Right atrium auricular region (tissue), 2 donors: ENCODE measurements at places on chromosomes 12 and 14. TPM values are rescaled to one million over a fixed set of nuclear protein-coding genes. Genes with fewer than 3 reads are reported as not detected.

Gene IFNG-AS1
- total RNA-seq: not detected

Gene HCAR2
- total RNA-seq: not detected

Gene FGF23
- not detected for total RNA-seq

Gene OR6C74
- total RNA-seq: not detected

Gene KRT6C
- not detected for total RNA-seq

Gene KRT75
- not detected for total RNA-seq

Gene CCND2
- 151 TPM for total RNA-seq

Gene BICD1
- 6.6 TPM for total RNA-seq

DNA sequence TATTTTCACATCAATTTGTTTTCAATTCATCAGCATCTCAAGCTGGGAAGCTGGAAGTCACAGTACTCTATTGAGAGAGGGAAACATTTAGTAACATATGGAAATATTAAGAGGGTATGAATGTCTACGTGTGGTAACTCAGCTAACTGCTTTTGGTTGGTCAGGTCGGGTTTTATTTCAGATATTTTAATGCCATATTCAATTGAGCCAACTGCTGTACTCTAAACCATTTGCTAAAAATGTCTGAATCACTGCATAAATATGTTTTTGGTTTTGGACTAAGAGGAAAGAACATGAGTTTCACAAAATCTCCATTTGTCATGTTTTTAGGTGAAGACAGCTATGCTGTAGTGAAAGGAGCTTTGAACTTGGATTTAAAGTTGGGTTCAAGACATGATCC is 18.9 kb upstream of the PPFIBP1 start:
- no peak for DNase-seq

GRCh38 chr14:76768671-76769500 is 7.6 kb downstream of the VASH1 start:
- DNase-seq: peak; percentile 56

DNA sequence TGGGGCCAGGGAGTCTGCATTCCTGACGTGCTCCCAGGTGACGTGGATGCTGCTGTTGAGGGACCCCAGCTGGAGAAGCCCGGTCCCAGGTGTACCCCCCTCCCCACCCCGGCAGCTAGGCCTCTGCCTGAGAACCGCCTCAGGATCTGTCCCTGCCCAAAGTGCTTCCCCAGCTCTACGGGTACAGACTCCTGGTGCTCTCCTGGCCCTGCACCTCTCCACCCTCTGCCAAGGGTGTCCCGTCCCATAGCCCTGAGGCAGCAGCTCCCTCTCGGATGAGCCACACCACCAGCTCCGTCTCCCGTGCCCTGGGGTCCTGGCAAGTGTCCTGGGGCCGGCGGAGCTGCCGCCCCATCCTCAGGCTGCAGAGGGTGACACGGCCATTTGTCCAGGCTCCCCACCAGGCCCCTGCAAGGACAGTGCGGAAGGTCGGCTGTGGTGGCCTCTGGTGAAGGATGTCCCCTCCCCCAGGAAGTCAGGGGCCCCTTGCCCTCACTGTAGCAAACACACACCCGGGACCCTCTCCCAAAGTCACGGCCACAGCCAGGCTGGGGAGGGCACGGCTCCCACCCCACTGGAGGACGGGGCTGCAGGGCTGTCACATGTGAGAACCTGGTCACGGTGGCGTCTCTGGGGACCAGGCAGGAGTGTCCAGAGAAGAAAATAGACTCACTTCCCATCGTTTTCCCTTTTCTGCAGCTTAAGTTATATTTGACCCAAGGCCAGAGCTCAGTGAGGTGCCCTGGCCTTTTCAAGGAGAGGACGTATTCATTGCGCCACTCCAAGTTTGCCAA is 74.4 kb upstream of the FBRSL1 start:
- DNase-seq: no peak

- no peak for DNase-seq
Observed at GRCh38 chr12:50573271-50573670, 68.5 kb downstream of the DIP2B start.

DNA sequence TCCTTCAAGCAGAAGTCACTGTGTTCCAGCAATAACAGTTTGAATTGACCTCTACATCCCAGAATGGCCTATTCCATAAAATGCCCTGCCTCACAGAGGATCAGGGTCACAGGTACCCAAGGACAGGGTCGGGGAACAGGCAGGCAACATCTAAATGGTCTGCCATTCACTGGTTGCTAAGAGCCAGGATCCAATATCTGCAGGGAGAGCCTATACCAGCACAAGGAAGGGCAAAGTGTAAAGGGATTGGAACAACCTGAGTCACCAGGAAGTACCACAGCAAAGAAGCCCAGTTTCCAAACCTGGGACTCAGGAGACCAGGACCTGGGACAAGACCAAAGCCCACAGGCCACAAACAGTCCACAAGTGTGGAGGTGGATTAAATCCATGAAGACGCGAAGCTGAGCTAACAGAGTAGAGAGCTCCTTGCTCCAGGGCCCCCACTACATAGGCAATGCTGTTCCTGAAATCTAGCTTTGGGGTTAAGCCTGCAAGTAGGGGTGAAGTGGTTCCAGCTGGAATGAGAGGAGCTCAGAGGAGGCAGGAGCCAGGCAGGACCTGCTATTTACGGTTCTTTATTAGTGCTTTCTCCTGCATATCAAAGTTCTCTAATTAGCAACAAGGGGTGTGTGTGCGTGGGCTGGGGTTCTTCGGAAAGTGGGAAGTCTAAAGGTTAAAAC is 274.3 kb downstream of the BCL11B start:
- no peak for DNase-seq

DNA sequence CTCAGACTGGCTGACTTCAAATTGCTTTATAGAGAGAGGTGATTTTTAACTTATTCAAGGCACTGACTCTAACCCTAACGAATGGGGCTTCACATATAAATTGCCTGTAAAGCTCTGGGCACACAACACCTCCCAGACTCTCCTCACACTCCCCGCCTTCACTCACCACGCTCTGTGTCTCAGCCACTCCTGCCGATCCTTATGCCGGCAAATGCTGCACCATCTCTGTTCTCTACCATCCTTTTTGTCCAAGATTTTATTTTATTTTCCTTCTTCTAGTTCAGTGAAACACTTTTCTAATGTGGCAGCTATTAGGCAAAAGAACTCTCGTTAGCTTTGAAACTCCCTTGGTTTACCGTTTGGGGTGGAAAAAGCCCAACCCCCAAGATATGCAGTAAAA is 446.1 kb upstream of the TMEM132C start:
- no peak for DNase-seq

DNA sequence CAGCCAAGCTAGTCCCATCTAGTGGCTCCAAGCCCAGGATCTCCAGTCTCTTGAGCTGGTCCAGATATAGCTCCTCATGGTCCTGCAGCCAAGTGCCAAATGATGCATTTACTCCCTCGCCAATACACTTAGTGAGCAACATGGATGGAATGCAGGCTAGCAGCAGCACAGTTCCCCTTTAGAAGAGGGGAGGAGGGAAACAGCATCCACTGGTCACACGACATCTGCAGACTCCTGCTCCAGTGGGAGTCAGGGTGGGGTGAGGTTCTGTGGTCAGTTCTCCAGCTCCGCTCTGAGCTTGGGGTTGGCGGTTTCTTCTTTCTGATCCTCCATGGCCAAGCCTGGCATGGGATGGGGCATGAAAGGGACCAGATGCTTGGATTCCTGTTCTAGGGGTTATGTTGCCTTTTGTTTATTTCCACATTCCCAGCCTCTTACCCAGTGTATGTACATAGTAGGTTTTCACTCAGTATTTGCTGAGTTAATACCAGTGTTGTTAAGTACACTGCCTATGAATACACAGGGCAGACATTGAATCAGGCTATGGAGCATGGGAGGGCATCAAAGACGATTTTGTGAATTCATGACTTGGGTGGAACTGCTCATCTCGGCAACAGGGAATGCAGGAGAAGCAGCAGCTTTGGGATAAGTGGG is 57.3 kb downstream of the GALNT16 start:
- DNase-seq: peak; percentile 82

DNA sequence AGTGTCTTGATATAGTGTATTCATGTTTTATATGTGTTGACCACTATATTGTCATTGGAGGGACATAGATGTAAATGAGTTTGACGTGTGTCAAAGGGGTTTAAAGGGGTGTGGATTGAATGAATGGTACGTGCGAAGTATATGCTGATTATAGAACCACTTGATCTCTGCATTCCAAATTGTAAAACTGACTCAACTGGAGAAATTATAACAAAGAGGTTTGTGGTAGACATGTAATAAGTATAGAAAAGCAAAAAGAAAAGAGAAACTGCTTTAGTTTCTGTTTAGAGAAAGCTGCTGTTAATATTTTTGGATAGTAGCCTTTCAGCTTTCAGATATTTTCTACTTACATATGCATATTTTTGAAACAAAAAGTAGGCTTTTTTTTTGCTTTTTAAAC is 8.9 kb upstream of the MYRFL start:
- no peak for DNase-seq

DNA sequence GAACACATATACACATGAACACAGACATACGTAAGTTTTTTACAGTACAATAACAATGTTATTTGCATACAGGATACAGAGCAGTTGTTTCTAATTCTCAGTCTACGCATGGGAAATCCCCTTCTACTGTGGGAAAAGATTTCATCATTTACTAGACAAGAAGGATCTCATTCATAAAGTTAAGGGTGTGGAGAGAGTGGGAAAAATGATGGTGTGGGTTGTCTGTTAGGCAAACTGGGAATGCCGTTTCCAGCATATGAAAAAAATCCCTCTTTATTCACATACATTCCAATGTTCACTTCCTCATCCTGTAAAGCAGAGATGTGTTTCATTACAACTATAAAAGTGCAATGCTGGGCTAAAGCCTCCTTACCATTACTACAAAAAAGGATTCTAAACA is 120.9 kb downstream of the SINHCAF start:
- DNase-seq: no peak

DNA sequence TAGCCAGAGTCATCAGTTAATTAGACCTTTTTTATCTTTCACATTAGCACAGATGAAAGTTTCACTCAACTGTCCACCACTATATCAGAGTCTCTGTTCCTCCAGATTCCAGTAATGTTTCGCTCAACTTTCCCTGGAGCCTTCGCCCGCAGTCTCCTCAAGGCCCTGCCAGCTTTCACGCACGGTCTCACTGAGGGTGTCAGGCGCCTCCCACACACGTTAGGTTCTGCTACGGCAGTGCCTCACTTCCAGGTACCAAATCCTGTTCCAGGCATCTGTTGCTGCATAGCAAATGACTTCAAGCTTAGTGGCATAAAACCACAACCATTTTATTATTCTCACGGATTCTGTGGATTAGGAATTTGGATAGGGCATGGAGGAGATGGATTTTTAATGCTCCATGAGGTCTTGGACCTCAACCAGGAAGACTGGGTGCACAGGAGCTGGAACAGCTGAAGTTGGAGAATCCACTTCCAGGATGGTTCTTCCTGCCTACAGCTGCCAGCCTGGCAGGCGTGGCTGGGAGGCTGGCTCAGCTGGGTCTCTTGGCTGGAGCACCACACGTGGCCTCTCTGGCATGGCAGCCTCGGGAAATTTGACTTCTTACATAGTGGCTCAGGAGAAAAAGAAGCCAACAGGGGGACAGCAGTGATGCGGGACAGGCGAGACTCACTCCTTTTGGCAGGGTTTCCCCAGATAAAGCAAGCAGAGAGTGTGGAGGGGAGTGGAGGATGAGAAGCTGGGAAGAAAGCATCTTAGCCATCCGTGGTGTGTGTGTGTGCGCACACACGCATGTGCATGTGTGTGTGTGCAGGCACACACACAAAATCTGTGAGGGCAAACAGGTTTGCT is 21.3 kb upstream of the BCDIN3D start:
- no peak for DNase-seq

DNA sequence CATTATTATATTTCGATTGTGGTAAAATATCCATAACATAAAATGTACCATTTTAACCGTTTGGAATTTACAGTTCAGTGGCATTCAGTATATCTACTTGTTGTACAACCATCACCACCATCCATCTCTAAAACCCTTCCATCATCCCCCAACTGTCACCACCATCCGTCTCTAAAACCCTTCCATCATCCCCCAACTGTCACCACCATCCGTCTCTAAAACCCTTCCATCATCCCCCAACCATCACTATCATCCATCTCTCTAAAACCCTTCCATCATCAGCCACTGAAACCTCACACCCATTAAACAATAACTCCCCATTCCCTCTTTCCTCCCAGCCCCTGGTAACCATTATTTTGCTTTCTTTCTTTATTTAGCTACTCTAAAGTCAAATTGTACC is 144.2 kb upstream of the EEA1 start:
- no peak for DNase-seq

- no peak for DNase-seq
Observed at GRCh38 chr12:81081726-81082125, 3.8 kb downstream of the ACSS3 start.

GRCh38 chr14:59619061-59619460 is 42.4 kb upstream of the CCDC175 start:
- DNase-seq: no peak

GRCh38 chr14:73718418-73719251 is 4.5 kb upstream of the PNMA1 start:
- DNase-seq: no peak

- DNase-seq: no peak
Observed at GRCh38 chr12:112842441-112842840, 50.9 kb downstream of the RPH3A start.

- peak; percentile 64 for DNase-seq
Observed at GRCh38 chr14:62117010-62117750, 355.0 kb downstream of the SNAPC1 start.

DNA sequence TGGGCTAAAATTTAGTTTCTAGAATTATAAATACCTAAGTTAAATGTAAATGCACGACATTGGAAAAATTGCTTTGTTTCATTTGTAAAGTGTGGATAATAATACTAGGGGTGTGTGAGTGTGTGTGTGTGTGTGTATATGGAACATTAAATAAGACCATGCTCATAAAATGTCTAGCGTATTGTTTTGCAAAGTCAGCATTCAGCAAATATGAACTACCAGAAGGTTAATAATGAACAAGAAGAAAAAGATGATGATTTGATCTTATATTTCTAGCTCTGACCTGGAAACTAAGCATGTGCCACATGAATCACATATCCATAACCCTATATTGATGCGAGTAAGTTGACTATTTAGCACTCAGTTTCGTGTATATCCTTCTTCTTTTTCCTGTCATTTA is 44.9 kb upstream of the MDGA2 start:
- DNase-seq: no peak

DNA sequence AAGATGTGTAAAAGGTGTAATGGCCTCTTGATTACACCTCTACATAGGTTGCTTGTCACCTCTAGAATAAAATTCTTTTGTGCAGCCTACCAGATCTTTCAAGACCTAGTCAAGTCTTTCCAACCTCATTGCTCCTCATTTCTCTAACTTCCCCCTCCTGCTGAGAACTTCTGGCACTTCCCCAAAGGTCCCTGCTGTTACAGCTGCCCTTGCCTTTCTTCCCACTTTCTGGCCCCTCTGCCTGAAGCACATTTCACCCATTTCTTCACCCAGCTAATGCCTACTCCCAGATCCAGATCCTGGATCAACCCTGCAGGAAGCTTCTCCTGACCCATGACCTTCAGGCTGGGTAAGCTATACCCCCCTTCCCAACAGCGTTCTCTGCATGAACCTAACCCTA is 1.5 kb downstream of the TSHR start:
- no peak for DNase-seq

GRCh38 chr12:52258335-52258901 is 16.0 kb upstream of the KRT86 start:
- no peak for DNase-seq

GRCh38 chr14:104436047-104436591 is 143.4 kb upstream of the C14orf180 start:
- peak; percentile 69 for DNase-seq

- no peak for DNase-seq
Observed at GRCh38 chr14:34124585-34124984, 173.7 kb upstream of the EGLN3 start.

GRCh38 chr14:100176811-100177327 is 17.4 kb upstream of the DEGS2 start:
- DNase-seq: no peak
